ENCODE measurements at places on chromosomes 4 and X.

DNA sequence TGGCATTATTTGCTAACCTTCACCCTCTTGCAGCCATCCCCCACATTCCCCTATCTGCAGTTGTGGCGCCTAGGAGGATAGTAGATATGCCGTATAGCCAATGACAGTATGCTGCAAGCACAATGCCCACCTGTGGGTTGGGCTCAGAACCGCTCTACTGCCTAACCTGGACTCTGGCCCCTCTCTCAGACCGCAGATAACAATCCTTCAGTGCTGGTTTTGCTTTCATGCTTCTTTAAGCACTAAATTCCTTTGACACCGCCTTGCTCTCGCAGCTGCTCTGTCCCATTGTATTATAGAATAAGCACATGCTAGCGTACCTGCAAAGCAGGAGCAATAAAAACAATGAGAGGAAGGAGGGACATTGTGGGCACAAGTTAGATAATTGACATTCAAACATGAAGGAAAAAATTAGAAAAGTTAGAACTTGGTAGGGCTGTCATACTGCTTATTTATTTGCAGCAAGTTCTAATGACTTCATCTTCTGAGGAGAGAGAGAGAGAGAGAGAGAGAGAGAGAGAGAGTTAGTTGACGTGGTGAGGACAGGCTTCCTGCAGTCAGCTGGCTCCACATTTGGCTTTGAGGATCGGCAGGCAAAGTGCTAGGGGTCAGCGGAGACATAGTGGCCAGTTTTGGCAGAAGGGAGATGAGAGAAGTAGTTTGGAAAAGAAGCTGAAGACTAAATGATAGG, 55.8 kb downstream of the WWC2 start:
- no peak for DNase-seq

GRCh38 chr4:94880956-94881355, 123.2 kb downstream of the BMPR1B start:
- peak; percentile 77 for DNase-seq

DNA sequence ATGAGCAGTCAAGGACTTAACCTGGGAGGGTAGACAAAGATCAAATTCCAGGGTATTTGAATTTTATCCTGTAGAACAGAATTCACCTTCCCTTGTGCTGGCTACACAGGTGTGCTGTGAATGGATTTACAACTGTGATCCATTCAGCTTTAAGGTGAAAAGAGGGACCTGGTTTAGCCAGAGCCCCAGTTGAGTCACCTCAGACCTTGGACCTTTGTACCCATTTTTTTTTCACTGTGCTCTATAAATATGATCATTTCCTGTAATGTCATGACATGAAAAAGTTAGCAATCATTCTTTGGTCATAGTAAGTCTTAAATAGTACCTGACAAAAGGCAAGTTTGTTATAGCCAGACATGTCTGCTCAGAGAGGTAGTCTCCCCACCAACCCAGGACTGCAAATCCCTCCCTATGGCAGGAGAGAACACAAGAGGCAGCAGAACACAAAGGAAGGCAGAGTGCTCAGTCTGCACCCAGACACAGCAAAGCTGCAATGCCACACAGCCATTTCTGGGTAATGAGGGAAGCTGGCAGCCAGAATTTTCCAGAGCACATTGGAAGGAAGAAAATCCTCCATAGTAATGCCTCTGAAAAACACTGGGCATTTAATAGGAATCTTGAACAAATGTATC, 77.9 kb downstream of the CXXC4 start:
- no peak for DNase-seq

DNA sequence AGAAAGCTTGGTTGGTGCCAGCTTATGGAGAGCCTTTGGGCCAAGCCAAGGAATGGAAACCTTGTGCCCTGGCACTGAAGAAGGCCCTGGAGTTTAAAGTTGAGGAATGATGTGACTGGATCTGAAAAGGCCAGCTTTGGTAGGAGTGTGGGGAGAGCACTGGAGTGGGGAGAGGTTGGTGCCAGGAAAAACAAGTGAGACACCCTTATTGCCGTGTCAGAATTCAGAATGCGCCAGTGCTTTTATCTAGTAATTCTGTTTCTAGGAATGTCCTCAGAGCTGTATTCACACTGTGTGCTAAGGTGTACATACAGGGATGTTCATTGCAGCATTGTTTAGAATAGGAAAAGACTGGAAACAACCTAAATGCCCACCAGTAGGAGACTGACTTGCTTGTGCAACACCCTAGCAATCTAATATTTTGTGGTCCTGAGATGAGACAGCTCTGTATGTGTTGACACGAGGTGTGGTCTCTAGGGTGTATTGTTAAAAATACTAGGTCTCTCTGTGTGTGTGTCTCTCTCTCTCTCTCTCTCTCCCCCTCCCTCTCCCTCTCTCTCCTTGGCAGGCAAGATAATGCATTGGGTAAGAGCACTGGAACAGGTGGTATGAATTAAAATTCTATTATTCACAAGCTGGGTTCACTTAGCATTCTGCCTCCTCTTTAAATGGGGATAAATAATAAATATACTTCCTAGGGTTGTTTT, 107.8 kb downstream of the GATB start:
- DNase-seq = peak; percentile 94

DNA sequence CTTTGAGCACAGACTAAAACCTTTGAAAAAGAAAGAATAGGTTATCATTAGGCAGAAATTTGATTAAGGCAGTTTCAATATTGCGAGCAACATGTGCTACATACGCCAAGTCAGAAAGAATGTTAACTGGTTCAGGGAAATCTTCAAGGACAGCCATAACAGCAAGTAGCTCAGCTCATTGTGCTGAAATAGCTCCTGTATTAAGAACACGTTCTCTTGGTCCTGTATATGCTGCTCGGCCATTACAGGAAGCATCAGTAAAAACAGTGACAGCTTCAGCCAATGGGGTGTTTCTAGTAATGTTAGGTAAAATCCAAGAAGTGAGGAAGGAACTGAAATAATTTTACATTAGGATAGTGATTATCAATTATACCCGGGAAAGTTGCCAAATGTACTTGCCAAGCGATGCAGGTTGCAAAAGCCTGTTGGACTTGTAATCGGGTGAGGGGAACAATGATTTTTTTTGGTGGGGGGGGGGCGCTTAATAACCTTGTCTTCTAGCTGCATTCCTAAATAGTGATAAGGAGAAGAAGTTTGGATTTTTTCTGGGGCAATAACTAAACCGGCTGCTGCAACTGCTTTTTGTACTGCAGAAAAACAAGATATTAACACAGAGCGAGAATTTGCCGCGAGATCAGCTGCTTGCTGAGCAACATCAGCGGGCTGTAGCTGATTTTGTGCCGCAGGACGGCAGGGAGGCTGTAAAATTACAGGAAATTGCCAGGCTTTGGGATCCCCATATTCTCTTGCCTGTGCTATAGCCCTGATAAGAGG, 49.4 kb upstream of the RASSF6 start:
- peak; percentile 45 for DNase-seq

Data from AG10803 (cell line).